Stomach (tissue), 19 donors: ENCODE measurements at places on chromosomes 12 and 14. TPM values are rescaled to one million over a fixed set of nuclear protein-coding genes. Genes with fewer than 3 reads are reported as not detected.

TMEM19 gene
- polyA plus RNA-seq, result 10.7 TPM

SERPINA10 gene
- polyA plus RNA-seq, result 0.10 TPM

BDKRB2 gene
- polyA plus RNA-seq, result 6.1 TPM

TNFRSF1A gene
- polyA plus RNA-seq, result 35.2 TPM

SYT1 gene
- polyA plus RNA-seq, result 0.37 TPM
